Right cardiac atrium (tissue), 5 donors: ENCODE measurements at places on chromosomes 6 and 20. TPM values are rescaled to one million over a fixed set of nuclear protein-coding genes. Genes with fewer than 3 reads are reported as not detected.

DNA sequence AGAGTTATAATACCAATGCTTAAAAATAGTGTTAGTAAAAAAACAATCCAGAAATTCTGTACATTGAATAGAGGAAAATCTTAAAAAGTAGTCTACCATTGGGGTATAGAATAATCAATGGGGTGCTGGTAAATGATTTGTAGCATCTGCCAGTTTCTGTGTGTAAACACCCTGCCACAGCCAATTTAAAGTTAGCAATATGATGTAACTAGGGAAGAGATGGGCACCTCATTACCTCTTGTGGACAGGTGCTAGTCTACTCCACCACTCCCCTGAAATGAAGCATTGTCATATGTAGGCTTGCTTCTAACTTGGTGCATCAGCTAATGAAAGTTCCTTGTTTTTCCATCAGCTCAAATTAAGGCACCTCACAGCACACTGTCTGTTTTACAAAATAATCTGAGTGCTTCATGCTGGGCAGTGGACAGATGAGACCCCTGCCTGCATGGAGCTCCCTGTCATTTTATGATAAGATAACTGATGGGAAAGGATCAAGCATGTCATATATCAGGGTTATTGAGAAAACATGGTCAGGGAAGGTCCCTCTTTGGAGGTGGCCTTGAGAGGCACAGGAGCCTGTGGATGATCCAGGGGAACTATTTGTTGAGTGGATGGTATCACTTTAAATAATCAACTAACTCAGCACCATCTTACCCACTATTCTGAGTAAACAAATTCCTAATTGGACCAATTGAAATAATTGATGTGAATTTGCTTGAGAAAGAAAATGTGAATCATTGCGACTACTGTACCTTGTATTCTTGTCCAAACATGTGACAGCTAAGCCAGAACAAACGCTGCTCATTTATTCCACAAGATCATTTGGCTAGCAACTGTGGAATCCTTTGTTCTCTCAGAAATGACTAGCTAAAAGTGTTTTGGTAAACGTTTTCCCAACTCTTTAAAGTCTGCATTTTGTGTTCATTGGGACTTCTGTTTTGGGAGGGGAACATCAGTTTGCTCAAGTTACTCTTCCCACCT is 45.9 kb upstream of the CSE1L start:
- no peak for DNase-seq

Gene FAM209B
- 0.59 TPM for total RNA-seq

- DNase-seq: no peak
Measured at GRCh38 chr6:160215232-160215631, 43.4 kb downstream of the SLC22A2 start.

DNA sequence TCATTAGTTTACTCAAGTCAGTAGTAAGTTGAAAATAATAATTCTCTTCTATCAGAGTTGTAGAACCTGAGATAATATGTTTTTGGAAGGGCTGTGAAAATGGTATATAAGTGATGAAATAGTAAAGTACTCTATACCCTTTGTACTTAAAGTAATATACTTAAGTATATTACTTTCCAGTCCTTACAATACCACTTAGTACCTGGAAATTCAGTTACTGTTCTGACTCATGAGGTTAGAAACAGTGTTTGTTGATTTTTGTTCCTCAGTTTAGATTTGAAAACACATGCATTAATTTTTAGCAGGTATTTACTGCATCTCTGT is 10.1 kb downstream of the TULP4 start:
- DNase-seq: no peak

GRCh38 chr20:24588047-24588635 is 118.7 kb downstream of the SYNDIG1 start:
- no peak for DNase-seq

DNA sequence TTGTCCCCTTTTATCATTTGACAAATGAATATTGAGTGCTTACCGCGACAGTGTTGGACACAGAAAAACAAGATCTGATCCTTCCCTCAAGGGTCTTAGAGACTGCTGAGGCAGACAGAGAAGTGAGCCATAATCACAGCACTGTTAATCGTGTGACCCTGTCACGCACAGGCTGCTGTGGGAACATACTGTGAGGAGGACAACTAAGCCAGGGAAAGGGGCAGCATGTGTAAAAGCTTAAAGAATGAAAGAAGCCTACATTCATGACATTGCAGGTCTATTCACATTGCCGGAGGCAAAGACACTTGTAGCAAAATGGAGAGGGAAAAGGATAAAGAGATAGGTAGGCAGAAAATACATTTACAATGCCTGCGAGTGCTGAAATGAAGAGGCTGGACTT is 32.7 kb downstream of the TRDN start:
- no peak for DNase-seq

Gene ULBP2
- 1.1 TPM for total RNA-seq

Gene TMEM170B
- total RNA-seq: 4.9 TPM

Gene LHFPL5
- total RNA-seq: not detected

Gene OXT
- not detected for total RNA-seq

DNA sequence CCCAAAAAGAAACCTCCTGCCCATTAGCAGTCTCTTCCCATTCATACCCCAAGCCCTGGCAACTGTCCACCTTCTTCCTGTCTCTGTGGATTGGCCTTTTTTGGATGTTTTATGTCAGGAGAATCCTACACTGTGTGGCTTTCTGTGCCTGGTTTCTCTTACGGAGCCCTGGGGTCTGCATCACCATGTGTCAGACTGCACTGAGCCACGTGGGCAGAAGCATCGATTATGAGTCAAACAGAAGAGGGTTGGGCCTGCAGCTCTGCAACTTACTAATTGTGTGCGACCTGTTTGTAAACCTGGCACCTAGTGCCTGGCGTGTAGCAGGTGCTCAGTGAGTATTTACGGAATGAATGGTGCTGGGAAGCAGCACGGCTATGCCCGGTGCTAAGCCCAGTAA is 62.6 kb downstream of the IGF2R start:
- DNase-seq: no peak

DNA sequence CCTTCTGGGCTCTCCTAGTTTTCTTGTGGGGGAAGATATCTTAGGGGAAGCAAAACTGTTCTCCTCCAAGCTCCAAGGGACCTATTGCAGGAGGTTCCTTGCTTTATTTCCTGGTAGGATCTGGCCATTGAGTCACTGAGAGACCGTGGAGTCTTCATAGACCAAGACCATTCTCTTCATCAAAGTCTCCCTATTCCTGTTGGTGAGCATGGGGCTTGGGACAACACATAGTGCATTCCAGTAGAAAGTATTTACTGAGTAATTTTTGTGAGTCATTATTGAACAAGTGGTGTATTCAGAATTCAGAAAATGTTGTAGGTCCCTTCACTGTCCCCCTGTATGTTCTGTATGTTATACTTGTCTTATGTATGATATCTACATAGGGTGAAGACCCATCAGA is 133.6 kb downstream of the CDH26 start:
- no peak for DNase-seq

Gene SLC26A8
- total RNA-seq: not detected

- peak; percentile 69 for DNase-seq
Measured at GRCh38 chr6:136822046-136822375, 381 bp upstream of the PEX7 start.

DNA sequence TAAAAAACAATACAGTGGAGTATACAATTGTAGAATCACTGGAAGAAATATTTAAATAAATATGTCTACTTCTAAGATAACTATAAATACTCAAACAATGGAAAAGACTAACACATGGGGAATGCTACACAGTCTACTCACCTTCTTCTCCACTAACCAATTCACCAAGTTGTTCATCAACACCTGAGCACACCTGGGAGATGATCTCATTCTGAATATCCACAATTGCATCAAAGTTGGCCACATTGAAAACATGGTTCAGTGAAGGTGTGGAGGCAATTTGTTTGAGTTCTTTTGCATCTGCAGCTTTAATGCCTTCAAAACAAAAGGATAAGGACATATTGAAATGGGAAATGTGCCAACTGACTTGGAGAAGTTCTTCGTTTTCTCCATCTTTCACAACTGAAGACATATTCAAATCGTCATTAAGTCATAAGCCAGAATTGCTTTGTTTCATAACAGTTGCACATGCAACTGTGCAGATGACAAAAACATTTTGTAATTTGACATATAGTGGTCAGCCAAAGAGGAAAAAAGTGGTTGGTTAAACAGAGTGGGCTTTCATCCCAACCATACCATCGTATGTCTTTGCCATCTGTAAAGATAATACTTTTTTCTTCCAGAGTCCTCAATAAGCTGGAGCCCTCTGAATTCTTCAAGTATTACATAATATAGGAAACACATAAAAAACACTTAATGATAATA is 17.5 kb downstream of the COL12A1 start:
- no peak for DNase-seq

- no peak for DNase-seq
Measured at GRCh38 chr6:11258260-11259237, 26.1 kb upstream of the NEDD9 start.

DNA sequence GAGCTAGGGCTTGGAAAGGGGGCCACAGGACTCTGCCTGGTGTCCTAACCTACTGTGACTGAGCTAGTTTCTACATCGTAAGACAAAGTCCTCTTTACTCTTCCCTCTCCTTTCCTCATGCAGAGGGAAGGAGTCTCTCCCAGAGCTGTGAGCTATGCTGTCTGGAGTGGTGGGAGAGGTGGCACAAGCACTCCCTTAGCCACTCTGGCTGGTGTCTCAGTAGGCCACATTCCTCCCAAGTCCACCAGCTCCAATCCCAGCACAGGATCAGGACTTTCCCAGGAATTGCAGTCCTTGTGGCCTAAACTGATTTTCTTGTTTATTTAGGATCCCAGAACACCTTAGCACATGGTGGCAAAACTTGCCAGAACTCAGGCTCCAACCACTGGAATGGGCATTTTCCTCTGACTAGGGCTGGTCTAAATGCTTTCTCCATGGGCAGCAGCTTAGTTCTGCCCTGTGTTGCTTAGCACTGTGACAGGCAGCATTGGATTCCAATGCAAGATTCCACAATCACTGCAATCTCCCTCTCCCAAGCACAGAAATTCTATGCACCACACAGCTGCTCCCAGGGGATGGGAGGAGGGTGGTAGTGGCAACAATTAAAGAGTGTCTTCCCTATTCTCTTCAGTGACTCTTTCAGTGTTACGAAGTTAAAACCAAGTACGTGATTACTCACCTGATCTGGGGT is 733.3 kb downstream of the HACE1 start:
- DNase-seq: no peak

DNA sequence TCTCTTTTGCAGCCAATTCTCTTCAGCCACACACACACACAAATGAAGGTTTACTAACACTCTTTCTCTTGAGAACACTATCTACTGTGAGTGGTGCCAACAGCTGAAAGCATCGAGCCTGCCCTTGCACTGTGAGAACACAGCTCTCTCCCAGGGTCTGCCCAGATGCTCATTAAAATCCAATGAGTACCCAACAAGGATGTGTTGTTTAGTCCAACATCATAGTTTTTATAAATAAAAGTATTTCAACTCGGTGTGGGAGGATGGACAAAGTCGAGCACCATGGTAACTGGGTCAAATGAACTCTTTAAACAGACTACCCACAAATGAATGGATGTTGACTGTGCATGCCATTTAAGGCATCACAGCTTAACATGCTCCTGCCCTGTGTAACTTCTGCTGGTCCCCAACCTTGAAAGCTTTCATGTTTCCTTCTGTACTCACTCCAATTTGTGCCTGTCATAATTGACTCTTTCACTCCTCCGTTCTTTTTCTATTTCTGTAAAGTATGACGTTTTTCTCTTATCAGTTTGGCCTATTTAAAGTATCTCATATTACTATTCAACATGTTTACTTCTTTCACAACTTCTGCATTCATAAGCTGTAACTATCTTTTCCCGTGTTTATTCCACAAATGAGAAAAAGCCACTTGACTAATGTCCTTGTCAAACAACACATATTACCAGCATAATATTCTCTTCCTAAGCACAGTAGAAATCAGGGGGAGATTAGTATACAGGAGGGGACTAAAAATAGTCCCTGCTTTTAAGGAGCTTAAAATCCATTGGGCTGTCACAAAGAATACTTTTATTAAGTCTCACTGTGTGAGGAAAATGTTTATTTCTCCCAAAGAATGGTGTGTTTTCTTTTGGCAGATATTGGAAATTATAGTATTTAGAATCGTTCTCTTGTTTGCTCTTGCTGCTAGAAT is 215.4 kb downstream of the RFPL4B start:
- no peak for DNase-seq

DNA sequence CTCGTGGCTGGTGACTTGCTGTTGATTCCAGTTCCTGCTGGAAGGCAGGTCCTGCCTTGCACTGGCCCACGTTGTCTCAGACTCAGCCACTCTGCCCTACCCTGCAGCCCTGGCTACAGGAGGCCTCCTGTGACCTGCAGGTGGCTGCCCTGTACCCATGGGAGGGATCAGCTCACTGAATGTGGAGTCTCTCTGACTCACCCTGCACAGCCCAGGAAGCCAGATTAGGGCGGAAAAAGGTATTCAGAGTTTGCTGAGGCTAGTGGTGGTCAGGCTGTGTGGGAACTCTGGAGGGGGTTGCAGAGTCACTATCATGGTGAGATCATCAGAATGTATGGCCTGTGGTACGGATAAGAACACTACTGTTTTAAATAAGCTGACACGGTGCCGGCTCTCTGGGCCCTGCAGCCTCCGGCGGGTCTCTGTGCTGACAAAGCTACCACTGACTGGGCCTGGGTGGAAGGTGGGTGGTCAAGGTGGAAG is 24.7 kb upstream of the PYGB start:
- no peak for DNase-seq

DNA sequence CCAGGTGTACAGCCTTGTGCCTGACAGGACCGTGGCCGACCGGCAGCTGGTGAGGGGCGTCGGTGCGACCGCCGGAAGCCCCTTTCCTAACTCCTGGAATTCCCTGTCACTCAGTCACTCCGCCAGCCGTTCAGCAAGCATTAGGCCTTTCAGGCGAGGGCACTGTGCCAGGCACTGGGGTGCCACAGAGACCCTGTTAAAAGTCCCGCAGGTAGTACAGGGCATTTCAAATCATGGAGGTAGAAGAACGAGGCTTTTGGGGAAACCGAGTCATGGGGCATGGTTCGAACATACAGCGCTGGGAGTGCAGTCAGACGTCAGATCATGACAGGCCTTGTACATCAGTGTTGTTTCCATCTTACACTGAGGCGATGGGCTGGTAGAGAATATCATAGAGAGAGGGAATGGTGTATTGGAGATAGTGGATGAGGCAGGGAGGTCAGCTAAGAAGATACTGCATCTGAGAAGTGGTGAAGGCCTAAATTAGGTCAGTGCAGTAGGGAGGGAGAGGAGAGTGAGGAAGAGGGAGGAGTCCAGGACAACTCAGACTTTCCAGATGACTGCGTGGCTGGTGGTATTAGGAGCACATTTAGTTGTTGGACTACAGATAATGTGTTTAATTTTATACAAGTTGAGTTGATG is 892 bp upstream of the DXO start:
- DNase-seq: no peak

GRCh38 chr20:3101737-3102574 is 17.4 kb upstream of the AVP start:
- peak; percentile 30 for DNase-seq
